ENCODE measurements at places on chromosomes 2 and 18. TPM values are rescaled to one million over a fixed set of nuclear protein-coding genes. Genes with fewer than 3 reads are reported as not detected.
A peak's percentile ranks its signal among the peaks of the same experiment; 100 is the strongest.

UNC80 gene
- polyA plus RNA-seq, result not detected

GATA6 gene
- polyA plus RNA-seq, result 0.04 TPM

KYNU gene
- 31.3 TPM for polyA plus RNA-seq

RAB17 gene
- polyA plus RNA-seq, result not detected

IL1RL1 gene
- polyA plus RNA-seq, result not detected

KCNS3 gene
- not detected for polyA plus RNA-seq

REG1B gene
- polyA plus RNA-seq, result not detected

DNA sequence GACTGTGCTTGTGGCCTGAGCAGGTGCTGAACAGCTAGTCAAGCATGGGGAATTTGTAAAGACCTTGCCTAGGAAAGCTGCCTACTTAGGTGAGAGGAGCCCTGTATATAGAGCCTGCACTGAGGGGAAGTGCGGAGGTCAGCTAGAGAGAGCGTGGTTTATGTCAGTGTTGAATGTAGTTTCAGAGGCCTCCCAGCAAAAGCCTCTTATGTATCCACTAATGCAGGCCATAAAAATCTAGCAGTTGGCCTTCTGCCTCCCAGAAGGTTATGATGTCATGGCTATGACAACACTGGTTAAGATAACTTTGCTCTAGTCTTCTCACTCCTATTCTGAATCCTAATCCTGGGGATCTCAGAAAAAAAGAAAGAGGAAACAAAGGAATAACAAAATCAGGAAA, 88.9 kb downstream of the ASXL3 start:
- H3K4me1 ChIP-seq, result no peaks in the 10 kb centered on the region
- H3K4me3 ChIP-seq, result no peak overlapping the region
- no peaks in the 10 kb centered on the region for H3K27me3 ChIP-seq
- no peak for DNase-seq
- H3K27ac ChIP-seq, result no peak overlapping the region
- H3K36me3 ChIP-seq, result no peaks in the 10 kb centered on the region

- no peak overlapping the region for H3K27ac ChIP-seq
- no peak overlapping the region for H3K4me3 ChIP-seq
- H3K27me3 ChIP-seq, result no peaks in the 10 kb centered on the region
- no peaks in the 10 kb centered on the region for H3K4me1 ChIP-seq
- H3K36me3 ChIP-seq, result no peaks in the 10 kb centered on the region
- DNase-seq, result no peak
Observed at GRCh38 chr2:2230433-2230817, 100.7 kb downstream of the MYT1L start.

DNA sequence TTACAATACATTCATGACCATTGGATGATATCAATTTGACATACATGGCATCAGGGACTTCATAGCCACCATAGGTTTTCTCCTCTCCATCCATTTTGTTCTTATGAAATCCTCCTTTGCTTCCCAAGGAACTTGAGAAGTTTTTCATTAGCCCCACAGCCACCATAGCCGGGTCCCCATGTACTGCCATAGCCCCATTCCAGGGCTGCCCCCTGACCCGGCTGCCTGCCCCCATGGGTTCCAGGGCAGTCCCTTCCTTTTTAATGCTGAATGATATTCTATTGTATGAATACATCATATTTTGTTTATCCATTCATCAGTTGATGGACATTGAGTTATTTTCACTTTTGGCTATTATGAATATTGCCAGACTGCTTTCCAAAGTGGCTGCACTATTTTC, 20.4 kb downstream of the ATP6V1B1 start:
- DNase-seq, result no peak
- no peak overlapping the region for H3K4me3 ChIP-seq
- no peaks in the 10 kb centered on the region for H3K4me1 ChIP-seq
- H3K27ac ChIP-seq, result no peak overlapping the region

- H3K36me3 ChIP-seq, result no peaks in the 10 kb centered on the region
- no peaks in the 10 kb centered on the region for H3K4me1 ChIP-seq
- no peak for DNase-seq
- no peaks in the 10 kb centered on the region for H3K27me3 ChIP-seq
- no peak overlapping the region for H3K4me3 ChIP-seq
Observed at GRCh38 chr2:18701981-18702380, 112.6 kb upstream of the NT5C1B start.

DNA sequence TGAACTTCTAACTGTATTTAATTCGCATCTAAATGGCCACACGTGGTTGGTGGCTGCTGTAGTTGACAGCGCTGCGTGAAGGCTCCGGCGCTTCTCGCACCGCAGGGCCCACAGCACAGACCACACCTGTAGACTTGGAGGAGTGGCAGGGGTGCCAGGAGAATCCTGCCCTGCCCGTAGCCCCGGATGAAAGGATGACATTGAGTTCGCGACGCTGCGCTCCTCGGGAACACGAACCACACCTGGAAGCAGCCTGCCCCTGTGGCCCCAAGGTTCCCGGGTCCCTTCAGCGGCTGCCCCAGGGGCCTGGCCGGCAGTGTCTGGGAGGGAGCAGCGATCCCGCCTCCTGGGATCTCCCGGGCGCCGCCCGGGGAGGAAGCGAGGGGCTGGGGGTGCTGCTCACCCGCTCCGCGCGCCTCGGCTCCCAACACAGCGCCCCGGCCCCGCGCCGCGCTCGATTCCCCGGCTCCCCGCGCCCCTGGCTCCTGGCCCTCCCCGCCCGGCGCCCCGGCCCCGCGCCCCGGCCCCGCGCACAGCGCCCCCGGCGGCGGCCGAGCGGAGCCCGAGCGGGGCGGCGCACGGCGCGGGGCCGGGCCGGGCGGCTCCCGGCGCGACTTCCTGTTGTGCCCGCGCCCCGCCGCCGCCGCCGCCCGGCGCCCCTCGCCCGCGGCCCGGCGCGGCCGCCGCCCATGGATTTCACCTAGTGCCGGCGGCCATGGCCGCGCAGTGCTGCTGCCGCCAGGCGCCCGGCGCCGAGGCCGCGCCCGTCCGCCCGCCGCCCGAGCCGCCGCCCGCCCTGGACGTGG, at the start of gene RNPEPL1:
Gene RNPEPL1, plus strand, starts transcription at position 613 of the 806 bp plus-strand sequence. Its CDS starts 103 bp downstream, at position 716.
- peaks cover 3% of the 10 kb centered on the region for H3K36me3 ChIP-seq
- peak within 1 kb of the TSS; percentile 68 for H3K27ac ChIP-seq
- H3K4me1 ChIP-seq, result peaks cover 47% of the 10 kb centered on the region
- H3K4me3 ChIP-seq, result peak within 1 kb of the TSS; percentile 96
- DNase-seq, result no peak

GRCh38 chr2:200962811-200963123, 693 bp downstream of the ORC2 start:
- peak overlapping the region; percentile 67 for H3K27ac ChIP-seq
- H3K4me3 ChIP-seq, result peak overlapping the region; percentile 99
- H3K4me1 ChIP-seq, result peaks cover 7% of the 10 kb centered on the region
- DNase-seq, result no peak
- no peaks in the 10 kb centered on the region for H3K27me3 ChIP-seq
- H3K36me3 ChIP-seq, result no peaks in the 10 kb centered on the region

- no peaks in the 10 kb centered on the region for H3K27me3 ChIP-seq
- H3K4me1 ChIP-seq, result no peaks in the 10 kb centered on the region
- H3K4me3 ChIP-seq, result no peak overlapping the region
- no peak overlapping the region for H3K27ac ChIP-seq
Observed at GRCh38 chr2:135913727-135914365, 37.6 kb upstream of the MCM6 start.

- no peak overlapping the region for H3K4me3 ChIP-seq
- H3K4me1 ChIP-seq, result peaks cover 12% of the 10 kb centered on the region
- DNase-seq, result no peak
- no peak overlapping the region for H3K27ac ChIP-seq
- H3K27me3 ChIP-seq, result no peaks in the 10 kb centered on the region
- H3K36me3 ChIP-seq, result no peaks in the 10 kb centered on the region
Observed at GRCh38 chr2:2880938-2881337, 496.7 kb downstream of the EIPR1 start.

DNA sequence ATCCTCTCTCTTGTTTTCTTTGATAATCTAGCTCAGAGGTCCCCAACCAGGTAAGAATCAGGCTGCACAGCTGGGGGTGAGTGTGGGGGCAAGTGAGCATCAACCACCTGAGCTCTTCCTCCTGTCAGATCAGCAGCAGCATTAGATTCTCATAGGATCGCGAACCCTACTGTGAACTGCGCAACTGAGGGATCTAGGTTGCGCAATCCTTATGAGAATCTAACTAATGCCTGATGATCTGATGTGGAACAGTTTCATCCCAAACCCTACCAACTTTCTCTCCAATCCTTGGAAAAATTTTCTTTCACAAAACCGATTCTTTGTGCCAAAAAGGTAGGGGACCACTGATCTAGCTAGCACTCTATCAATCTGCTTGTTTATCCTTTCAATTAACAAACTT, 678.3 kb downstream of the CBLN2 start:
- no peak for DNase-seq
- no peaks in the 10 kb centered on the region for H3K27me3 ChIP-seq
- H3K36me3 ChIP-seq, result no peaks in the 10 kb centered on the region
- H3K4me3 ChIP-seq, result no peak overlapping the region
- no peak overlapping the region for H3K27ac ChIP-seq

- DNase-seq, result no peak
- no peak overlapping the region for H3K27ac ChIP-seq
- H3K27me3 ChIP-seq, result no peaks in the 10 kb centered on the region
- no peak overlapping the region for H3K4me3 ChIP-seq
- no peaks in the 10 kb centered on the region for H3K4me1 ChIP-seq
Observed at GRCh38 chr2:46661526-46661925, 182.2 kb downstream of the TMEM247 start.

DNA sequence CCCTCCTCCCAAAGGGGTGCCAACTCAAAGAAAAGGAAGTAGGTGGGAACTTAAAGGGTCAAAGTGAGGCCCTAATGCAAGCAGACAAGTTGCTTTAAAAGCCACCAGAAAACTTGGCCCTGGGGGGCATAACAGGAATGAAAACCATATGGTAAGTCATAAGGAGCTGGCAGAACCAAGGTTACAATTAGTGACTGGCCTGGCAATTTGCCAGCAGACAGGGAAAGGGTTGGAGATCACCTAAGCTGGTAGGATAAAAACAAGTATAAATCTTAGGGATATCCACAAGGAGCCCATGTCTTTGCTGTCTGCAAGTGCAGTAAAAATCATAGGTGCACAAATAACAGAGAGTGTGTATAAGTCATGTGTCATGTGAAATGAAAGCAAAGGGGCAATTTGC, 256.7 kb upstream of the LRRTM4 start:
- H3K4me3 ChIP-seq, result no peak overlapping the region
- no peaks in the 10 kb centered on the region for H3K36me3 ChIP-seq
- DNase-seq, result no peak
- no peaks in the 10 kb centered on the region for H3K4me1 ChIP-seq
- H3K27ac ChIP-seq, result no peak overlapping the region

GRCh38 chr18:13120983-13121441, 97.5 kb upstream of the LDLRAD4 start:
- DNase-seq, result no peak
- no peak overlapping the region for H3K4me3 ChIP-seq

DNA sequence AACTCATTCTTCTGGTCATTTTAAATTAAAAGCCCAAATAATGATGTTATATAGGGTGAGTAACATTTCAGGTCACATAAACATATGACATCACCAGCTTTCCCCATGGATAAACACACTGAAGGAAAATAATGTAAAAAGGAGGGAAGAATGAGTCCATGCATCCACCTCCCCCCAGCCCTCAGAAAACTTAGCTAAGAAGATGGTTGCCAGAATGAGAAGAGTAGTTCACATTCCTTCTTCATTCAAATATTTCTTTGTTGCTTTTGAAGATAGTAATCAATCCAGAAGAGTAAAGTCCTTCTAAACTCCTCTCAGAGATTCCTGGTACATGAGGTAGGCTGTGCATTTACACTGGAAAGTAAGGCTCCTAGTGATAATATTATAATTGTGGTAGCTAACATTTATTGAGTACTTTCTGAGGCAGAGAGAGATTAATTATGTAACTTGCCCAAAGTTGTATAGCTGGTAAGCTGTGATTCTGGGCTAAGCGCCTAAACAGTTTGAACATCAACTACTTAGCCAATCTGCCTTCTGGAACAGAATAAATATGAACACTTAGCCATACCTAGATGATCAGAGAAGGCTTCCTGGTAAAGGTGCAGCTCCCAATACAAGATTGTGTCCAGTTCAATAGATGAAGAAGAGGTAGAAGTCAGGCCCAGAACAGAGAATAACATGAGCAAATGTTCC, 256.7 kb upstream of the FN1 start:
- H3K27ac ChIP-seq, result no peak overlapping the region
- no peaks in the 10 kb centered on the region for H3K27me3 ChIP-seq
- H3K4me1 ChIP-seq, result no peaks in the 10 kb centered on the region
- no peaks in the 10 kb centered on the region for H3K36me3 ChIP-seq

DNA sequence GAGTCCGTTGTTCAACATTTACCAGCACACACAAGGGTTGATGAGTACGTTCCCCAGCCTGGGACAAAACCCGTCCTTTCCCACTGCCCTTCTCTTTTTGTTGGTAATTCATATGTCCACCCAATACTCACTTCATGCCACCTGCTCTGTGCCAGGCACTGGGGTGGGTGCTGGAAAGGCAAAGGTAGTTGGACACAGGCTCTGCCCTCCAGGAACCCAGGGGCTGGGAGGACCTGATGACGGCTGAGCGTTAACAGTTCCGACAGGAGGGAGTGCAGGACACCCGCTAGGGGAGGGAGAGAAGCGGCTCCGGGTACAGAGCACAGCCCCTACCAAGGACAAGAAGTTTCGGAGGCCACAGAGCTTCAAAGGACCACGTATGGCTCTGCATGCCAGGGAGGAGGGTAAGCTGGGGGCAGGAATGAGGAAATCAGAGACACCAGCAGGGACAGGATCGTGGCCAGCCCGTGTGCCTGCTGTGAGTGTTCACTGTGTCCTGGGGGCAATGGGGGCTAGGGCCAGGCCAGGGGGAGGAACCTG, 134.1 kb upstream of the GPC1 start:
- H3K4me1 ChIP-seq, result no peaks in the 10 kb centered on the region
- no peaks in the 10 kb centered on the region for H3K27me3 ChIP-seq
- no peak overlapping the region for H3K27ac ChIP-seq

DNA sequence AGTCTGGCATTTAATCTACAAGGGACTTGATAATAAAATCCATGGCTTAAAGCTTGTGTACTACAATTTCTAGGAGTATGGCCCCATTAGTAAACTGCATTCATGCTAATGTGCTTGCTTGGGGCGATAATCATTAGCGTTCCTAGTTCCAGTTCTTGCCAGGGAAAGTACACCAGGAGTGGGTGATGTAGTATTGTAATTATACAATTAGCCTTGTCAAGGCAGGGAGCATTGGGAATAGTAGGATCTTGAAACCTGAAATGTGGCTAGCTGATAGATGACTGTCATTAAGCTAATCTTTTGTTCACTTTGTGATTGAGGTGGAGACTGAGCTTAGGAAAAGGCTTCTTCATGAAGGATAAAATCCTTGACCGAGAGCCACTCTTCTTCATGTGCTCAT, 989.2 kb downstream of the CPS1 start:
- no peak overlapping the region for H3K27ac ChIP-seq
- no peak for DNase-seq
- H3K4me3 ChIP-seq, result no peak overlapping the region
- no peaks in the 10 kb centered on the region for H3K27me3 ChIP-seq

Data from GM12878 (cell line).